ENCODE measurements at places on chromosomes 7 and 10.

DNA sequence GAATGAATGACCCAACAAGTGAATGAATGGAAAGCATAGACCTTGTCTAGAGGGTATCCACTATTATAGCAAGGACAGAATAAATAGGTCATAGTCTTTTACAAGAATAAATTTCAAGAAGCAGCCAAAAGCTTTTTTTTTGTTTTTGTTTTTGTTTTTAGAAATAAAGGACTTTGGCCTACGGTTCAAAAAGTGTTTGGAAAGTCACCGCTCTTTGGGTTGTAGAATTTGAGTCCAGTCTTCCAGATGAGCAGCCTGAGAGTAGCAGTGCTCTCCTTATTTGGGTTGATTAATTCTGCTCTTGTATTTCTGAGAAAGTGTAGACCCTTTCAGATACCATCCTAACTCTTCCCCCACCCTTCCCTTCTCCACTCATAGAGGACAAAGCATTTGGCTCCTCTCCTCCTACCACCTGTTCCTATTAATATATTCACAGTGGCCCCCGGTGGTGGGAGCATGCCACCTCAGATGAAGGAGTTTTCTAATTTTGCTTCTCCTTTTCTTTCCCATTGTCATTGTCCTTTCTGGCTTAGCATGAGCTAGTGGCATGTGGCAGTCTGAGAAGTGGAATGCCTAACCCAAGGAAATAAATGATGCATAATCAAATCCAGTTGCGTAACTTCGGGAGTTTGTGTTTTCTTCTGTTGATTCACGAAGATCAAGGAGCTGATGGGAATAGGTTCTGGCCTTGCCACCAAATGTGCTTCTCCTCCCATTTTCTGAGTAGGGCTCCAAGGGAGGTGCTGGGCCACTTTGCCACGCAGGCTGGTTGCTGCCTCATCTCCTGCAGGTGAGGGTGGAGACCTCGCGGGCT, 114.7 kb downstream of the CHN2 start:
- no peak for DNase-seq

DNA sequence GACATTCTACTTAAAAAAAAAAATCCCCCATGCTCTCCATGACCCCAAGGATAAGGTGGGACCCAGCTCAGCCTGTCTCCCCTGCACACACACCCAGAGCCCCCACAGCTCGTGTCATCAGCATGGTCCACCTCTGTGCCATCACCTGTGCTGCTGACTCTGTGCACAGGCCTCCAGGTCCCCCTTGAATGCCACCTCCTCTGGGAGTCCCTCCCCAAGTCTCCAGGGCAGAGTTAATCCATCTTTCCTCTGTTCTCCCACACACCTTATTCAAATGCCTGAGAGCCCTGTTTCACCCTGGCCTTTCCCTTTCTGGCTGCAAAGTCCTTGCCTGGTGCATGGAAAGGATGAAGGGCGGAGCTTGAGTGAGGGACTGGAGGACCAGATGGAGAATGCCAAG, 194.1 kb upstream of the LYZL2 start:
- DNase-seq, result no peak

DNA sequence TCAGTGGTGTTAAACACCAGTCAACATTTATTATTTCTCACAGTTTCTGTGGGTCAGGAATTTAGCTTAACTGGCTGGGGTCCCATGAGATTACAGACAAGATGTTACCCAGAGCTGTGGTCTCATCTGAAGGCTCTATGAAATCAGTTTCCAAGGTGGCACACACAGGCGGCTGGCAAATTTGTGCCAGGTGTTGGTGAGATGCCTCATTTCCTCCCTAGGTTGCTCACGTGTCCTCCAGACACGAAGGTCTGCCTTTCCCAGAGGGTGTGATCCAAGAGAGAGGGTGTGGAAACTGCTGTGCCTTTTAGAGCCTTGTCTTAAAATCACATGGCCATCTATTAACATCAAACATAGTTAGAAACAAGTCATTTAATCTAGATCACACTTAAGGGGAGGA, 209.0 kb downstream of the JCAD start:
- DNase-seq, result no peak

DNA sequence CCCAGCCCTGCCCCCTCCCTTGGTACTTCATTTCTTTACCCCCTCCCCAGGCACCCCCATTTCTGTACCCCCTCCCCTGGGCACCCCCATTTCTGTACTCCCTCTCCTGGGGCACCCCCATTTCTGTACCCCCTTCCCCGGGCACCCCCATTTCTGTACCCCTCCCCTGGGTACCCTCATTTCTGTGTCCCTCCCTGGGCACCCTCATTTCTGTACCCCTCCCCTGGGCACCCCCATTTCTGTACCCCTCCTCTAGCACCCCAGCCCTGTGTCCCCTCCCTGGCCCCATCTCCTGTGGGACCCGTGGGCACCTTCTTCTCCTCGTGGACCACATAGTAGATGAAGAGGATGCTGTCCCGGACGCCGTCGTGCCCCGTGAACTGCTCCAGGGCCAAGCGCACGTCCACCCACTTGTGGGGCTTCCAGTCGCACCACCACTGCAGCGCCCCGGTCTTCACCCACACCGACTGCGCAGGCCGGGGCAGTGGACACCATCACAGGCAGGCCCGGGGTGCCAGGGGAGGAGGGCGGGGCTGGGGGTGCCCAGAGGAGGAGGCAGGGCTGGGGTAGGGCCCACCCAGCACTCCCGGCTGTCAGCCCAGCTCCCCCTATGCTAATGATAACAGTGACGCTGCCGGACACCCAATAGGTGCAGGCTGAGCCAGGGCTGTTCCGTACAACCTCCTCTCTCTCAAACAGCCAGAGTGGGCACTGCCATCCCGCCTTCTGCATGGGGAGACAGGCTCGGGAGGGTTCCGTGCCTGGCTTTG, 20.4 kb downstream of the TECPR1 start:
- DNase-seq, result no peak

- DNase-seq, result no peak
Measured at GRCh38 chr7:15345216-15345615, 216.6 kb downstream of the AGMO start.

GRCh38 chr7:27344471-27344870, 101.9 kb downstream of the EVX1 start:
- DNase-seq, result peak; percentile 43

DNA sequence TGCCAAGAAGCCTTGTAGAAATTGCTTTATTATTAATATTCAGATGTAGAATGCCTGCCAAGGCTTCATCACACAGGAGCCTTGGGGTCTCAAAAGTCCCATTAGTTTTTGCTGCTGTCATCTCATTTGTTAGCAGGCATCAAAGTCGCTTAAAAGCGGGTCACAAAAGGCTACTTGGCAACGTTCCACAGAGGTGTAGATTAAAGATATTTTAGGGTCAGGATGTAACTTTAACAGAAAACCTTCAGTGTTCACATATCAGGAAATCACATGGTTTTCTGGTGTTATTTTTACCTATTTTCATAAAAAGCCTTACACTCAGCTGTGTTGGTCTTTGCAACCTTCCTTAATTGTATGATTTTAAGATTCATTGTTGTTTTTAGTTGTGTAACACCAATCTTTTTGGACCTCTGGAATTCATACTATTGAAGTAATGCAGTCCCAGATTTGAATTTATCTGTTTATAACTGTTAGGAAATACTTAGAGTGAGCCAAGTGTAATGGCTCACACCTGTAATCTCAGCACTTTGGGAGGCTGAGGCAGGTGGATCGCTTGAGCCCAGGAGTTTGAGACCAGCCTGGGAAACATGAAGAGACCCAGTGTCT, 65.3 kb downstream of the TET1 start:
- DNase-seq, result no peak

DNA sequence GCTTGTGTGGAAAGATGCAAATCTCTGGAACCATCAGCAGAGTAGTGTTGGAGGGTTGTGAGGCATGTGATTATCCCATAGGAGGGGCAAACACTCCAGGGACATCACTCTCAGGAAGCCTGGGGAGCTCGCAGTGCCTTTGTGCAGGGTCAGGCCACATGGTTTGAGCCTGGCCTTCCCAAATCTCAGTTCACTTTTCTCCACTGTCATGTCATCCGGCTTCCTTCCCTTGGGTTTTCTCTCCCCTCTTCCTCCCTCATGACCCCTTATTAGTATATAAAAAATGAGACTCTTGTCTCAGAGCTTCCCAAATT, 20.4 kb downstream of the TSPAN14 start:
- no peak for DNase-seq

DNA sequence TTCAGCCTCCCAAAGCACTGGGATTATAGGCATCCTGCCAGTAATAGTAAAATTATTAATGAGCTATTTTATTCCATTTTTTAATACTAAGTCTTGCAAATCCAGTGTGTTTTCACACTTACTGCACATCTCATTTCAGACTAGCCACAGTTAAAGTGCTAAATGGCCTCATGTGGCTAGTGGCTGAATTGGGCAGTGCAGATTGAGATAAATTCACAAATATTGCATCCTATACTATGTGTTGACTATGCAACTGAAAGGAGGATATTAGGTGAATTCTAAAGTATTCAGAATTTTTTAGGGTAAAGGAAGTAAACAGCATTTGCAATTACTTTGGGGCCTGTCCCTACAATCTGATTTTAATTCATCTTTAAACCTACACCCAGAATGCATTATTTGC, 10.2 kb downstream of the APBB1IP start:
- no peak for DNase-seq

GRCh38 chr7:144445590-144445989, 42.1 kb upstream of the NOBOX start:
- no peak for DNase-seq

DNA sequence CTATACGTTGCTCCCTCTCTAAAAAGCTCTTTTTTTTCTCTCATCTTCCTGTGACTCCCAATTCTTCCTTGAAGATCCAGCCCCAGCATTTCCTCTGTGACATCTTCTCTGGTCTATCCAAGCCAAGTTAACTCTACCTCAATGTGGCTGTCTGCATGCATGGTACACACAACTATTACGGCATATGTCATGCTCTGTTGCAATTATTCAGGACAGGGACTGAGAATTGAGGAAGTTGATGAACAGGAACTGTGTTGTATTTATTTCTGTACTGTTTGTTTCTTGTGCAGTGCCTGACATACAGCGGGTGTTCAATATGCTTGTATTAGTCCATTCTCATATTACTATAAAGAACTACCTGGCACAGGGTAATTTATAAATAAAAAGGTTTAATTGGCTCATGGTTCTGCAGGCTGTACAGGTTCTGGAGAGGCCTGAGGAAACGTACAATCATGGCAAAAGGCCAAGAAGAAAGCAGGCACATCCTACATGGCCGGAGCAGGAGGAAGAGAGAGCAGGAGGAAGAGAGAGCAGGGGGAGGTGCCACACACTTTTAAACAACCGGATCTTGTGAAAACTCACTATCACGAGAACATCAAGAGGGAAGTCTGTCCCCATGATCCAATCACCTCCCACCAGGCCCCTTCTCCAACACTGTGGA, 6.3 kb downstream of the TRPV5 start:
- no peak for DNase-seq

GRCh38 chr7:129821476-129821875, 131.3 kb downstream of the UBE2H start:
- no peak for DNase-seq

DNA sequence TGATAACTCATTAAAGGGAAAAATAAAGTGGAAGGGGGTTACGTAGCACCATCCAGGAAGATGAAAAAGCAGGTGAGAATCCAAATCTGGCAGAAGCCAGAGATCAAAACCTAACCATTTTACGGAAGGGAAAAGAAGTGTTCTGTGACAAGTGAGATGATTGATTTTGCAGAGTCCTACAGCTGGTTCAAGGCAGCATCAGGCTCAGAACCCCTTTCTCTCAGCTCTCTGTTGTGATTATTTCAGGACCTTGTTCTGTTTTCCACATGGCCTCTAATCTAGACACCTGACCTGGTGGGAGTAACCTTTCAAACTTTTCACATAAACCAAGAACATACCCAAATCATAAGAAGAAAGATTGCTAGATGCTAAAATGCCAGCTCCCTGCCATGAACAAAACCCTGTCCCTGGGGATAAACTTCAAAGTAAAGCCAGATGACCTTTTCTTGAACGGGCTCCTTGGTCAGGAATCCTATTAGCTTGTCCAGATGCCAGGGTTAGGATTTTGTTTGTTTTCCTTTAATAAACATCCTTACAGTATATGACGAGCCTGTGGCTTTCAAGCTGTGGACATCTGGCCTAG, 5.9 kb downstream of the DUSP5 start:
- no peak for DNase-seq

DNA sequence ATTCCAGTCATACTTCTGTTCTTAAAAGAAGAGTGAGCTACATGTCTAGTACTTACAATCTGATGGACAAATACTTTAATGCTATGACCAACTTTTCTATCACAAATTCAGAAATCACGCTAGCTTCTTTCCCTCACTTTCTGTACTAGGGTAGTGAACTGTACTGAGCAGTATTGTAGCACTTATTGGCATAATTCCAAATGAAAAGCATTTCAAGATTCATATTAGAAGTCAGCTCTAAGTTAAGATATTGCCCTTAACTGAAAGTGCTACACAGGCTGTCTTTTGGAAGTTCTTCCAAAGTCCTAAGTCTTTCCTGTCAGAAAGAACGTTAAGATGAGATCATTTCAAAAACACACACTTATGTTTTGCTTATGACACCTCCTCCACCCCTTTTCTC, 13.4 kb downstream of the P4HA1 start:
- DNase-seq, result no peak

- DNase-seq, result no peak
Measured at GRCh38 chr10:56943221-56943755, 582.2 kb upstream of the ZWINT start.

DNA sequence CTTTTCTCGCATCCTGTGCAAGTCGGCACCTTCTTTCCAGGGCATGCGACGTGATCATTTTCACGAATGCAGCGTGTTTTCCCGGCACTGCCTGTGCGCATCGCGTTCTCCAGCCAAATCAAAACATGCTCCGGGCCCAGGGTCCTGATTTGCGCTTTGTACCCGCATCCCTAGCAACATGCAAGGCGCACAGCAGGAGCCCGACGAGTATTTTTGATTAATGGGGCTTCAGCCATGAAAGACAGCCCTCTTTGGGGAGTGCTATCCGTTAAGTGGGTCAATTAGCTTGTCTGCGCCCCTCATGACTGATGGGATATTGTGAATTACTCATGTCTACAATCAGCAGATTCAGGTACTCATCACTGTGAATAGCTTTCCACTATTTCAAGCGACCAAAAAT, 243.3 kb upstream of the RNF32 start:
- no peak for DNase-seq

DNA sequence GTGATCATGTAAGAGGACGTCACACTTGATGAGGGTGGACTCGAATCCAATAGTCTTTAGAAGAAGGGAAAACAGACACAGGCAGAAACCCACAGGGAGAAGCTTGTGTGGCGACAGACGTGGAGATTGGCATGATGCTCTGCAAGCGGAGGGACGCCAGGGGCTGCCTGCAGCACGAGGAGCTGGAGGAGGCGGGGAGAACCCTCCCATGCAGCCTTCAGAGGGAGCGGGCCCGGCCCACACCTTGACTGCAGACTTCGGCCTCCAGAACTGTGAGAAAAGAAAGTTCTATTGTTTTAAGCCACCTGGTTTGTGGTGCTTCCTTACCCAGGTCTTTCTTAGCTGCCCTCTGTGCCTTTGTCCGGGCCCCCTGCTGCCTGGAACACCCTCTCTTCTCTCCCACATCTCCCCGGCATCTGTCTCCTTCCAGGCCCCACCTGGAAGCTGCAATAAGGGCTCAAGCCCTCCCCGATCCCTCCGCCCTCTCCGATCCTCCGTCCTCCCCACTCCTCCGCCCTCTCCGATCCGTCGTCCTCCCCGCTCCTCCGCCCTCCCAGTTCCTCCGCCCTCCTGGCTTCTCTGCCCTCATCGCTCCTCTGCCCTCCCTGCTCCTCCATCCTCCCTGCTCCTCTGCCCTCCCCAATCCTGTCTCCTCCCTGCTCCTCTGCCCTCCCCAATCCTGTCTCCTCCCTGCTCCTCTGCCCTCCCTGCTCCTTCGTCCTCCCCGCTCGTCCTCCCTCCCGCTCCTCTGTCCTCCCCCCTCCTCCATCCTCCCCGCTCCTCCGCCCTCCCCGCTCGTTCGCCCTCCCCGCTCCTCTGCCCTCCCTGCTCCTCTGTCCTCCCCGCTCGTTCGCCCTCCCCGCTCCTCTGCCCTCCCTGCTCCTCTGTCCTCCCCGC, 17.4 kb upstream of the PRKAG2 start:
- DNase-seq, result no peak
